ENCODE measurements at places on chromosomes 3 and 15.

DNA sequence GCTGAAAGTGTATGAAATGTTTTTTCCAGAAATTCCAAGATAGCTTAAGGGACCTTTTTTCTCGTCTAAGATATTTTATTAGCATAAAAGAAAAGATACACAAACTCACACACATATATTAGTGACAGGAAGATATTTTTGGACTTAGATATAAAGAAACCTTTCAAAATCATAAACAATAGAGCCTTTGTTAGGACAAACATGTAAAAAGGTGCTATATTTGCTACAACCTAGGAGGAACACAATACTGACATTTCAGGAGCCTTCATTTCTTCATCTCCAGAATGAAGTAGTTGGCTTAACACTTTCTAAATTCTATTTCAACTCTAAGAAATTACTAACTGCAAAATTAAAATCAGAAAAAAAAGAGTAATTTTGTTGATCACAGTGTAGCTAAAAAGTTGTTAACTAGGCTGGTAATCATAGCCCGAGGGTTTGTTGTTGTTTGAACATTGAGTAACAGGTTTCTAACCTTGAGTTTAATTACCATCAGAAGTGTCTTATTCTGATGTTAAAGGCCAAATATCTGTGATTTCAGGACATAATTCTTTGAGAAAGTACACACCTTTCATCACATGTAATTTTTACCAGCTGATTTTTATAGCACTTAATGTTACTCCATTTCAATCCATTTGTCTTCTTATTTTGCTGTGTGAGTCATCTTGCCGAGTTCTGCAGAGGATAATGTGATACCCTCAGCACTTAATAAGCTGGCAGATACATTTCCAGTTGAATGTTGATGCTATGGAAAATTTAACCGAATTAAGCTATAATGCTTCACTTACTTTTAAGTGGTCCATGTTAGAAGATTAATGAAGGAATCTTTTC lies 97.3 kb downstream of the MBNL1 start:
- DNase-seq, result no peak

GRCh38 chr15:100713163-100713867 lies 110.9 kb downstream of the ASB7 start:
- no peak for DNase-seq

DNA sequence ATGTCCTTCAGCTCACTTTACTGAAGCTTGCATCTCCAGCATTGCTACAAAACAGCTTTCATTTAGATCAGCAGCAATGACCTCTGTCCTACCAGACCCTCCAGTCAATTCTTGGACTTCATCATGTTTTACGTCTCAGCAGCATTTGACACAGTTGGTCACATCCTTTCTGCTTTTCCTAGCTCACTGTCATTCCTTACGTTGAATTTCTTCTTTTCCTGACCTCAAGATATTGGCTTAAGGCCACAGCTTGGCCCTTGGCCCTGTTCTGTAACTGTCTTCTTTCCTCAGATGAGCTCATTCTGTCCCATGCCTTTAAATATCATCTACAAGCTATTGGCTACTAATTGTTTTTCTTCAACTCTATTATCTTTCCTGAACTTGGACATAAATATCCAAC lies 576.2 kb upstream of the KCNMB2 start:
- no peak for DNase-seq

DNA sequence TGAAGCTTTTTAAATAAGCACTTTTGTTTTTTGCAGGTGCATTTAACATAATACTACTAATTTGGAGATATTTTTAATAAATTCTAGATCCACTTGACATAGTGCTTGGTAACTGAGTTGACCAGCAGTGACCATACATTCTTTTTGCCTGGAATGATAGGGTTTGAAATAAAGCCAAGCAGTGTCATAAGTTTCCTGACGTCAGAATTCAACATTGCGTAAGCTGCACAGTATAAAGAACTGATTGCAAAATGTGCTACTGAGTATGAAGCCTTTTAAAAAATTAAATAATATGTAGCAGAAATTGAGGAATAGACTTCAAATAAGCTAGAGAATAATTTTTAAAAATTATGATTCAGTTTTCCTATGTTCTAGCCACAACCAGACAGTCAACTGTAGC lies 454.6 kb upstream of the ARPP21 start:
- DNase-seq, result no peak
